ENCODE measurements at places on chromosomes 1 and 21.

DNA sequence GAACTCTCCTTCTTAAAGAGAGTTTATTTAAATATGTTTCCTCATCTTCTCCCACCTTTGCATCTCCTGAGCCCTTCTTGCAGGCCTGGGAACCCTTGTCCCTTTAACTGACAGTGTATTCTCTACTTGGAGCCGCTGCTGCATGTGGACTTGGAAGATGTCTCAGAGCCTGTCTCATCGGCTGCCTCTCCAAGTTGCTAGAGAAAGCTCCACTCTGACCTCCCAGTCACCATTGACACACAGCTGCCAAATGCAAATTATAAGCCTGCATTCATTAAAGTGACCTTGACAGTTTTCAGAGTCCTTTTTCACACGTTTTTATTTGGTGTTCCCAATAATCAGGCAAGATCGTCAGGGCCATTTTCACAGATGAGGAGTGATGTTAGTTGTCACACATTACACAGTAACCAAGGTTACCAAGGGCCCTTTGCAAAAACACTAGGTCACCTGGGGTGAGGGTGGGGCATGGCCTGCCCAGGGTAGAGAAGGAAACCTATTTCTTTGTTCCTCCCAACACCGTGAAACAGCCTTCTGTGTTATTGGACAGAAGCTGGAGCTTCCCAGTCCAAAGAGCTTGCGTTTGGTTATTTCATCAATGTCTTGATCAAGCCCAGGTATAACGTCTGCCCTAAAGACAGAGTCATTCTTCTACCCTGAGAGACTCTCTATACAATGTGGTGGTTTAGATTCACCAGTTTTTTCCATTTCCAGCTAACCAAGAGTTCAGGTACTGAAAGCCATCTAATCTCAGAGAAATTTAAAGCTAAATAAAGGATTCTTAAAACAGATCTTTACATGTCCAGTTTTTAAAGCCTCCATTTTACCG, 164.1 kb downstream of the GALNT2 start:
- H3K4me1 ChIP-seq: peaks cover 9% of the 10 kb centered on the region
- H3K36me3 ChIP-seq: no peaks in the 10 kb centered on the region
- H3K27ac ChIP-seq: peak overlapping the region; percentile 2
- DNase-seq: no peak
- no peaks in the 10 kb centered on the region for H3K27me3 ChIP-seq

DNA sequence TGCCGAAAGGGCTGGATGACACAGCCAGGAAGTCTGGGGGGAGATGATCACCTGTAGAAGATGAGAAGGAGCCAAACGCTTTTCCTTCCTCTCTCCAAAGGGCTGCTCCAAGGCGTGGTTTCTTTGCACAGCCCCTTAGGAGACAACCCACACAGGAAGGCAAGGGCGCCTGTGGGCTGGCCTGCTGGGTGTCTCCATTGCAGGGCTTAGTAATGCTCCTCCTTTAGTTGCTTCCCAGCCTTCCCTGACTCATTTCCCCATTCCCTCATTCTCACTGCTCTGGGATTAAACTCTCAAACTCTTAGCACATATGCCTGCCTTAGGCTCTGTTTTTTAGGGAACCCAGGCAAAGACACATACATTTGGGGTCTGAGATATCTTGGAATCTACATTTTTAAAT, 1.7 kb upstream of the CLCA1 start:
- no peaks in the 10 kb centered on the region for H3K4me1 ChIP-seq
- H3K4me3 ChIP-seq: no peak overlapping the region
- no peaks in the 10 kb centered on the region for H3K36me3 ChIP-seq
- no peak for DNase-seq
- peaks cover 9% of the 10 kb centered on the region for H3K27me3 ChIP-seq
- no peak overlapping the region for H3K27ac ChIP-seq

GRCh38 chr1:40185951-40186864, 25.0 kb downstream of the RLF start:
- peaks cover 24% of the 10 kb centered on the region for H3K36me3 ChIP-seq
- peak; percentile 63 for DNase-seq
- H3K27ac ChIP-seq: peak overlapping the region; percentile 50
- no peaks in the 10 kb centered on the region for H3K27me3 ChIP-seq

GRCh38 chr21:37368541-37369279, 2.1 kb downstream of the DYRK1A start:
- H3K27me3 ChIP-seq: no peaks in the 10 kb centered on the region
- peaks cover 13% of the 10 kb centered on the region for H3K36me3 ChIP-seq
- H3K4me1 ChIP-seq: peaks cover 59% of the 10 kb centered on the region

DNA sequence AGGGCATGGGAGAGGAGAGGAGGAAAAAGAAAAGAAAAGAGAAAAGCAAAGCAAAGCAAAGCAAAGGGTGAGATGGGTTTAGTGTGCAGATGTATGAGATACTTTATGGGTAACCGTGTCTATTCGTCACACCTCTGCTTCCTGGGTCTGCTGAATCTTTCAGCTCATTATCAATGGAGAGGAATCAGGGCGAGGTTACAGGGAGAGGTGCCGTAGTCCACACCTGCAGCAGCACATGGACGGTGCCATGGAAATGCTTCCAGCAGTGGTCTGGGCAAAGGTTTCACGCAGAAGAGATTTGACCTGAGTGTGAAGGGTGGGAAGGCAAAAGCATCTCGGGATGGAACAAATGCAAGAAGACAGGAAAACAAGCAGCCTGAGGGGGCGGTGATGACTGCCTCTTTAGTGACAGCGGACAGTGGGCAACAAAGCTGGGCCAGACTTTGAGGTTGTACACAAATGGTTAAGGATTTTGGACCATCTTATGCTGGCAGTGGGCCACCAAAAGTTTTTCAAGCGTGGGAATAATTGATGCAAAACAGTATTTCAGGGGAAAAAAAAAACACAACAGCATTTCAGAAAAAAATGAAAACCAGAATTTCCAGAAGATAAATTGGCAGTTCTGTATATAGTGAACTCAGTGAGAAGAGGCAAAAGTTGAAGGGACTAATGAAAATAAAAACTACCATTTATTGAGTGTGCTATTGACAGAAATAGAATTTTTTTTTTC, 19.5 kb upstream of the SRP9 start:
- peaks cover 4% of the 10 kb centered on the region for H3K4me1 ChIP-seq
- peaks cover 14% of the 10 kb centered on the region for H3K27me3 ChIP-seq
- no peak for DNase-seq
- H3K4me3 ChIP-seq: no peak overlapping the region
- no peak overlapping the region for H3K27ac ChIP-seq

- no peak for DNase-seq
- no peaks in the 10 kb centered on the region for H3K36me3 ChIP-seq
- no peak overlapping the region for H3K27ac ChIP-seq
- no peaks in the 10 kb centered on the region for H3K4me1 ChIP-seq
- no peak overlapping the region for H3K4me3 ChIP-seq
Measured at GRCh38 chr1:57761628-57762027, 337.8 kb upstream of the DAB1 start.

- H3K36me3 ChIP-seq: peaks cover 34% of the 10 kb centered on the region
- no peaks in the 10 kb centered on the region for H3K4me1 ChIP-seq
- no peaks in the 10 kb centered on the region for H3K27me3 ChIP-seq
- no peak for DNase-seq
- no peak overlapping the region for H3K4me3 ChIP-seq
Measured at GRCh38 chr1:24442764-24443163, 27.2 kb downstream of the NIPAL3 start.

DNA sequence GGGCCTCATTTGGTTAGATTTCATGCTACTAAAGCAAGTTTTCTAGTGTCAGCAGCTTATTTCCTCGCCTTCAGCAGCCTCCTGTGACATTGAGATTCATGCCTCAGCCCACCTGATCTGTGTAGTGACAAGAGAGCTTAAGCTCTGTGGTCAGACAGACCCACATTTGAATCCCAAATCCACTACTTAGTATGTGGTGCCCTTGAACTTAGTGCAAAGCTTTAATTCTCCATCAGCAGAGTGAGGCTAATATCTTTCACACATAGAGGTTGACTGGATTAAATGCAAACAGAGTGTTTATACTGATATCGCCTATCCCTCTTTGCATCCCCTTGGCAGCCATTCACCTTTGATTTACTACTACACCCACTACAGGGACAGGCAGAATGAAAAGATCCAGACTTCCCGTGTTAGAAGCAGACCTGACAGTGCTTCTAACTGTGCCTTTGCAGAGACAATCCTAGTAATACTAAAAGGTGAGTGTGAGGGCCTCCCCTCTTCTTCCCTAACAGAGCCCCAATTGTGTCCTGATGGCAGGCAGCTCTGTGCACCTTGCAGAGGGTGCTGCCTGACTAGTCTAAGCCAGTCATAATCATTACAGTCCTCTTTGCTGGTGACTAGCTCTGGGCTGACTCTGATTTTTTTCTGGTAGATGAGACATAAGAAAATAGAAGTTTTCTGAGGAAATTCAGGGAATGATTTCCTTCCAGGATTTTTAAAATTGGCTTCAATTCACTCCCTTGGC, 264.0 kb downstream of the CTH start:
- no peaks in the 10 kb centered on the region for H3K36me3 ChIP-seq
- no peak for DNase-seq

DNA sequence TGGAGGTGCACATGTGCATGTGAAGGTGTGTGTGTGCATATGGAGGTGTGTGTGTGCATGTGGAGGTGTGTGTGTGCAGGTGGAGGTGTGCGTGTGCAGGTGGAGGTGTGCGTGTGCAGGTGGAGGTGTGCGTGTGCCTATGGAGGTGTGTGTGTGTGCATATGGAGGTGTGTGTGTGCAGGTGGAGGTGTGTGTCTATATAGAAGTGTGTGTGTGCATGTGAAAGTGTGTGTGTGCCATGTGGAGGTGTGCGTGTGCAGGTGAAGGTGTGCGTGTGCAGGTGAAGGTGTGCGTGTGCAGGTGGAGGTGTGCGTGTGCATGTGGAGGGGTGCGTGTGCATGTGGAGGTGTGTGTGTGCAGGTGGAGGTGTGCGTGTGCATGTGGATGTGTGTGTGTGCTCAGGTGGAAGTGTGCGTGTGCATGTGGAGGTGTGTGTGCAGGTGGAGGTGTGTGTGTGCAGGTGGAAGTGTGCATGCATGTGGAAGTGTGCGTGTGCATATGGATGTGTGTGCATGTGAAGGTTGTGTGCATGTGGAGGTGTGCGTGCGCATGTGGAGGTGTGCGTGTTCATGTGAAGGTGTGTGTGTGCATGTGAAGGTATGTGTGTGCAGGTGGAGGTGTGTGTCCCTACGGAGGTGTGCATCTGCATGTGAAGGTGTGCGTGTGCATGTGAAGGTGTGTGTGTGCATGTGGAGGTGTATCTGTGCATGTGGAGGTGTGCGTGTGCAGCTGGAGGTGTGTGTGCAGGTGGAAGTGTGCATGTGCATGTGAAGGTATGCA, 13.5 kb downstream of the C1orf74 start:
- H3K27ac ChIP-seq: no peak overlapping the region
- no peaks in the 10 kb centered on the region for H3K27me3 ChIP-seq
- no peak overlapping the region for H3K4me3 ChIP-seq
- DNase-seq: no peak

- no peaks in the 10 kb centered on the region for H3K27me3 ChIP-seq
- no peaks in the 10 kb centered on the region for H3K36me3 ChIP-seq
- peaks cover 16% of the 10 kb centered on the region for H3K4me1 ChIP-seq
- H3K4me3 ChIP-seq: no peak overlapping the region
Measured at GRCh38 chr1:201515895-201516294, 9.0 kb upstream of the CSRP1 start.

GRCh38 chr1:145906954-145907753, 2.7 kb downstream of the ITGA10 start:
- no peaks in the 10 kb centered on the region for H3K27me3 ChIP-seq
- peaks cover 21% of the 10 kb centered on the region for H3K36me3 ChIP-seq
- no peak for DNase-seq
- peaks cover 9% of the 10 kb centered on the region for H3K4me1 ChIP-seq
- H3K27ac ChIP-seq: no peak overlapping the region
- no peak overlapping the region for H3K4me3 ChIP-seq

DNA sequence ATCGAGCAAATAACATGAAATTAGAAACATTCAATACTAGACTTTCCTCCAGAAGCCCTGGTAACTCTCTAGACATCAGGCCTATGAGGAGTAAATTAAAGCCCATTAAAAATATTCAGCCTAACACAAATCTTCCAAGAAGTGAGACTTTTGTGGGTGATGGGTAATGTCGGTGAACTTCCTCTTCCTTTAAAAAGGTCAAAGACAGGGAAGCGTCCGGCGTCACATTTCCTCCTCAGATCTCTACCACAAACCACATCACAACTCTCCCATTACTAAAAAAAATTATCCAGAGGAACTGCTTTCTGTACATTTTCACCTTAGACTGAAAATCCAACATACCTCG, 1.4 kb downstream of the EIF4G3 start:
- peaks cover 38% of the 10 kb centered on the region for H3K4me1 ChIP-seq
- H3K27ac ChIP-seq: peak overlapping the region; percentile 82
- H3K27me3 ChIP-seq: peaks cover 4% of the 10 kb centered on the region
- peaks cover 34% of the 10 kb centered on the region for H3K36me3 ChIP-seq
- DNase-seq: peak; percentile 41

GRCh38 chr1:182724215-182724614, 39.8 kb upstream of the RGS8 start:
- H3K27ac ChIP-seq: no peak overlapping the region
- H3K27me3 ChIP-seq: peaks cover 10% of the 10 kb centered on the region
- H3K36me3 ChIP-seq: no peaks in the 10 kb centered on the region
- no peak for DNase-seq

GRCh38 chr1:169161496-169162194, 55.2 kb downstream of the ATP1B1 start:
- no peak overlapping the region for H3K4me3 ChIP-seq
- H3K4me1 ChIP-seq: peaks cover 7% of the 10 kb centered on the region
- H3K27me3 ChIP-seq: no peaks in the 10 kb centered on the region
- H3K27ac ChIP-seq: no peak overlapping the region
- H3K36me3 ChIP-seq: no peaks in the 10 kb centered on the region

DNA sequence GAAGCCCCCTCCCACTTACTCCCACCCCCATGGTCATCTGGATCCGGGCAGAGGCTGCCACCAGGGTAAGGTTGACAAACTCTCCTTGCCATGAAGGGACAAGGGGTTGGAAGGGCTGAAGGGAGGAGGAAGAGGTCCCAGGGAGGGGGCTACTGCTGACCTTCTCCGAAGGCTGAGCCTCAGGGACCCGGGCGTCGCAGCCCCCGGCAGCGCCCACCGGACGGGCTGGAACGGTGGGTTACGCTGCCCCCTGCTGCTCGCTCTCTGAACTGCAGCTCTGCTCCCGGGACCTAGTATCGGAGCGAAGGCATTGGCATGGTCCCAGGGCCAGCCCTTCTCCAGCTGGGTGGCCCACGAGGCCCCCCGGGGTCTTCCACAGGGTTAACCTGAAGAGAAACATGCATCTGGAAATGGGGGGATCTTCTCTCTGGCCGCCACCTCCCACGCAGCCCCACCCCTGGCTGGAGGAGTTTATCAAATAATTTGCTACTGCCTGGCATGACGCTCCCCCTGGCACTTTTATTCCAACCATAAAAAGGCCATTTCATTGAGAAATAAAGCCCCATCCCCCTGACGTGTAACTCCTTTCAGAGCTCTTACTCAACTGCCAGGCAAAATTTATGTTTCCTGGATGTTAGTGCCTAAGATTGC, 70.4 kb upstream of the TARDBP start:
- H3K4me1 ChIP-seq: peaks cover 32% of the 10 kb centered on the region
- H3K36me3 ChIP-seq: no peaks in the 10 kb centered on the region
- peak; percentile 60 for DNase-seq
- no peak overlapping the region for H3K4me3 ChIP-seq
- no peak overlapping the region for H3K27ac ChIP-seq
- H3K27me3 ChIP-seq: peaks cover 53% of the 10 kb centered on the region
